SJSA1 (cell line): ENCODE measurements at places on chromosomes 5 and 9.
A peak's percentile ranks its signal among the peaks of the same experiment; 100 is the strongest.

DNA sequence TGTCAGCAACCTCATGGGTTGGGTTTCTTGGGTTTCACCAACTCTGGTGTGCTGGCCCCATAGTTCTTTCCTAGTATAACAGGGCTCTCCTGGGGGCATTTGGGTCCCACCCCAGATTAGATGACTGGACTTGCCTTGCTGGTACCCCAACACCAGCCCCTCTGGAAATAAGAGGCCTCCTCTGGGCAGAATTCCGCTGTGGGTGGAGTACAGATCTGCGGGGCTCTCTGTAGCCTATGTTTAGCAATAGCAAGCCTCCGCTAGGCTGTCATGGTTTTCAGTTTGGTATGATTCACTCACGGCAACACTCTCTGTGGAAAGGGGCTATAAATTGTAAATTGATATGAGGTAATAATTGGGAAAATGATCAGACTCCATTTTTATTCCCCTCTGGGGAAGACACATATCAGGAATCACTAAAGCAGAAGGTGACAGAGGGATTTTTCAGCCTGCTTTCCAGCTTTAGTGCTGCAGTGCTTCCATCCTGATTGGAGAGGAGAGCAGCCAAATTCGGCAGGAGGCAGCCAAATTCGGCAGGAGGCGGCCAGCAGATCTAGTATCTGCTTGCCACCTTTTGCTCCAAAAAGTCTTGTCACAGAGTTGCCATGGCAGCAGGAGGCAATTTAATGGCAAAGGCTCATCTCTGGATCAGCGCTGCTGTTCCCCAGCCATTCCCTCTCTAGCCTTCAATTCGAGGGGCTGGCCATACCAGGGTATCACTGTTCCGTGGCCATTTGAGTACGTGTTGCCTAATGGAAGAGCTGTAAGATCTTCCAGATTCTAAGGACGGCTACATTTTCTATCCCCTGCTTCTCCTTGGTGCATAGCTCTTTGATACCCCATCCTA, 84.6 kb downstream of the SLC44A1 start:
- no peak for DNase-seq
- H3K27ac ChIP-seq: no peak overlapping the region
- H3K36me3 ChIP-seq: no peaks in the 10 kb centered on the region
- H3K27me3 ChIP-seq: no peaks in the 10 kb centered on the region
- no peaks in the 10 kb centered on the region for H3K4me1 ChIP-seq

- no peaks in the 10 kb centered on the region for H3K27me3 ChIP-seq
- DNase-seq: no peak
Observed at GRCh38 chr9:14692470-14693250, 572 bp downstream of the ZDHHC21 start.

GRCh38 chr5:140142856-140143255, 17.1 kb downstream of the IGIP start:
- H3K27ac ChIP-seq: no peak overlapping the region
- no peaks in the 10 kb centered on the region for H3K36me3 ChIP-seq
- H3K4me3 ChIP-seq: no peak overlapping the region
- no peak for DNase-seq
- no peaks in the 10 kb centered on the region; the same call in 1 of the 2 replicates for H3K4me1 ChIP-seq
- no peaks in the 10 kb centered on the region for H3K27me3 ChIP-seq

GRCh38 chr9:22107202-22108045, 98.3 kb upstream of the CDKN2B start:
- H3K4me3 ChIP-seq: no peak overlapping the region
- peak; percentile 70 for DNase-seq
- peak overlapping the region; percentile 78 for H3K27ac ChIP-seq
- H3K36me3 ChIP-seq: no peaks in the 10 kb centered on the region
- H3K27me3 ChIP-seq: no peaks in the 10 kb centered on the region
- peaks cover 80% of the 10 kb centered on the region for H3K4me1 ChIP-seq

DNA sequence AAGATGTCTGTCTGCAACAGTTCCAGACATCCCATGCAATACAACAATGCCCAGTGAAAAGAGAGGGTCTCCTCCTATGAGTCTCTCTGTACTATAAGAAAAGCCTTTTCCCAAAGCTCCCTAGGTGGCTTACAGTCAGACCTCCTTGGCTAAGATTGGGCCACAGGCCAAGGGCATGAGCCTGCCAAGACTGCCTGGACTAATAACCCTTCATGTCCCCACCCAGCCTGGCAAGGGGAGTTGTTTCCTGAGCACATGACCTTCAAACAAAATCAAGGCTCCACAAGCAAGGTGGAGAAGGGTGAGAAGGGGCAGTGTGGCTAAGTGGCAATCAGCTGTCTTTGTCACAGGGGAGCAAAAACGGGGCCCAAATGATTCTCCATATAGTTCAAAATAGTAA, 75.6 kb upstream of the ZSWIM6 start:
- H3K36me3 ChIP-seq: peaks cover 5% of the 10 kb centered on the region; the same call in 1 of the 2 replicates
- no peak for DNase-seq
- H3K27me3 ChIP-seq: no peaks in the 10 kb centered on the region
- no peak overlapping the region for H3K27ac ChIP-seq
- no peak overlapping the region for H3K4me3 ChIP-seq

GRCh38 chr9:133004091-133004998, 25.9 kb downstream of the GFI1B start:
- H3K27me3 ChIP-seq: peaks cover 18% of the 10 kb centered on the region; the same call in 1 of the 2 replicates
- no peak overlapping the region for H3K27ac ChIP-seq
- no peaks in the 10 kb centered on the region for H3K36me3 ChIP-seq
- H3K4me3 ChIP-seq: no peak overlapping the region
- H3K4me1 ChIP-seq: no peaks in the 10 kb centered on the region

GRCh38 chr9:101737705-101738565, 512 bp downstream of the GRIN3A start:
- H3K27me3 ChIP-seq: peaks cover 57% of the 10 kb centered on the region
- no peaks in the 10 kb centered on the region for H3K36me3 ChIP-seq
- H3K27ac ChIP-seq: no peak overlapping the region
- no peak for DNase-seq
- no peaks in the 10 kb centered on the region for H3K4me1 ChIP-seq

- no peak overlapping the region for H3K4me3 ChIP-seq
- no peak overlapping the region for H3K27ac ChIP-seq
- H3K36me3 ChIP-seq: no peaks in the 10 kb centered on the region
- H3K27me3 ChIP-seq: no peaks in the 10 kb centered on the region
- peaks cover 8% of the 10 kb centered on the region for H3K4me1 ChIP-seq
- no peak for DNase-seq
Observed at GRCh38 chr5:154110716-154111115, 71.9 kb downstream of the MFAP3 start.

DNA sequence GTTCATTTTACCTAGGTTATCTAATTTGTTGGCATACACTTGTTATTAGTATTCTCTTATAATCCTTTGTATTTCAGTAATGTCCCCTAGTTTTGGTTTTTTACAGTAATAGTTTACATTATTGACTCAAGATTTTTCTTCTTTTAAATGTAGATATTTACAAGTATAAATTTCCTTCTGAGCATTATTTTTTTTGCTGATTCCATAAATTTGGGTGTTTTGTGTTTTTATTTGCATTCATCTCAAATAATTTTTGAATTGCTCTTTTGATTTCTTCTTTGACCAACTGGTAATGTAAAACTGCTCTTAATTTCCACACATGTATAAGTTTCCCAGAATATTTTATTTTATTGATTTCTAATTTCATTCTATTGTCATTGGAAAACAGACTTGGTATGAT, 68.1 kb downstream of the ESM1 start:
- H3K27ac ChIP-seq: no peak overlapping the region
- peaks cover 9% of the 10 kb centered on the region for H3K4me1 ChIP-seq
- no peak overlapping the region for H3K4me3 ChIP-seq

DNA sequence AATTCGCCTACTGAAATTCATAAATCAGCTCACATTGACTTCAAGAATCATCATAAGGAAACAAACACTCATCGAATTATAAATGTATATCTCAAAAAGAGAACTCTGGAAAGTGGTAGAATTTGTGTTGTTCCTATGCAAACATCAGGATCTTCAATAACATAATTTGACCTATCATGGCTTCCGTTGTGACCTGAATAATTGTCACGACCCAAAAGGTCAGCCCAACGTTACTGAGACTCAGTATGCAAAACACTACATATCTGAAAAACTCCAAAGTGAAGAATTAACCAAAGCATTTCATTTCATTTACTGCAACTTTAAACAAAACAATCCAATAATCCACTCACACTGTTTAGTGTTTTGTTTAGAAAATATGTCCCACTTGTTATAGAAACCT, 1.2 kb downstream of the RAPGEF6 start:
- H3K36me3 ChIP-seq: peaks cover 7% of the 10 kb centered on the region
- no peak for DNase-seq
- no peak overlapping the region for H3K27ac ChIP-seq
- H3K4me3 ChIP-seq: peak overlapping the region; percentile 68

DNA sequence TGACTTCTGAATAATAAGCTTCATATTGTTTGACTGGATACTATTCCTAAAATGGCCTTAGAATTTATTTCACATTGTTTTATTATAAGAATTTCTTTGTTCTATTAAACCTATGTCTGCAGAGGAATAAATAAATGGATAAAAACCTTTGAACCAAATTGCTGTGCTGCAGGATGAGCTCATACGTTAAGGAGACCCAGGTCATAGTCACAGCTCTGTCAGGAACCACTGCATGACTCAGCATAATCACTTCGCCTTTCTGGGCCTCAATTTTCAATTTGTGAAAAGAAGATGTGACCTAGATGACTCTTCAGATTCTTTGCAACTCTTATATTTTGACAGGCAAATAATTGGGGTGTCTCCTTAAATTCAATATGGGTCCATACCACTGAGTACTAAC, 36.7 kb upstream of the HMHB1 start:
- peak overlapping the region; percentile 18 for H3K27ac ChIP-seq
- H3K4me1 ChIP-seq: peaks cover 20% of the 10 kb centered on the region
- H3K36me3 ChIP-seq: no peaks in the 10 kb centered on the region
- DNase-seq: peak; percentile 43

- H3K27me3 ChIP-seq: no peaks in the 10 kb centered on the region
- H3K36me3 ChIP-seq: no peaks in the 10 kb centered on the region
- no peak for DNase-seq
- no peak overlapping the region for H3K4me3 ChIP-seq
Observed at GRCh38 chr5:99349787-99350186, 421.0 kb upstream of the CHD1 start.

GRCh38 chr5:116529615-116530014, 45.0 kb downstream of the SEMA6A start:
- H3K4me3 ChIP-seq: no peak overlapping the region
- no peaks in the 10 kb centered on the region for H3K4me1 ChIP-seq
- no peak for DNase-seq
- no peak overlapping the region for H3K27ac ChIP-seq
- H3K27me3 ChIP-seq: peaks cover 15% of the 10 kb centered on the region
- H3K36me3 ChIP-seq: no peaks in the 10 kb centered on the region

GRCh38 chr5:74895906-74896305, 29.7 kb upstream of the FAM169A start:
- no peaks in the 10 kb centered on the region for H3K27me3 ChIP-seq
- peaks cover 5% of the 10 kb centered on the region; the same call in 1 of the 2 replicates for H3K4me1 ChIP-seq
- H3K36me3 ChIP-seq: no peaks in the 10 kb centered on the region
- no peak overlapping the region for H3K4me3 ChIP-seq
